HuH-7.5 (cell line): ENCODE measurements at places on chromosomes 7 and 10.

DNA sequence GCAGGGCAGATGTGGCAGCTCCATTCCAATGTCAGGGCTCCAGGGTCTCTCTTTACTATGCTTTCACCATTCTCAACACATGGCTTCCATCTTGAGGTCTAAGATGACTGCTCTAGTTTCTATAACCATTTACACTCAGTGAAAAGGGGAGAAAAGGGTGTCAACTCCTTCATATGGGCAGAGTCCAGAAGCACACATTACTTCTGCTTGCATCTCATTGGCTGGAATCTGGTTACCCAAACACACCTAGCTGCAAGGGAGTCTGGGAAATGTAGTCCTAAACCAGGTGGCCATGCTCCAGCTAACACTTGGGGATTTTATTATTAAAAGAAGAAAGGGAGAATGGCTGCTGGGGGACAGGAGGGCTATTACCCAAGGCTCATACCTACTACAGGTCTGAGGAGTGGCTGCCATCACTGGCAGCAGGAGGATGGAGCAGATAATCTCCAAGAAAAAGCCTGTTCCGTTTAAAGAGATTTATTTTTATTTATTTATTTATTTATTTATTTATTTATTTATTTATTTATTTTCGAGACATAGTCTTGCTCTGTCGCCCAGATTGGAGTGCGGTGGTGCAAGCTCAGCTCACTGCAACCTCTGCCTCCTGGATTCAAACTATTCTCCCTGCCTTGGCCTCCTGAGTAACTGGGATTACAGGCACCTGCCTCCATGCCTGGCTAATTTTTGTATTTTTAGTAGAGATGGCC lies 29.1 kb upstream of the LBX1 start:
- DNase-seq: no peak

DNA sequence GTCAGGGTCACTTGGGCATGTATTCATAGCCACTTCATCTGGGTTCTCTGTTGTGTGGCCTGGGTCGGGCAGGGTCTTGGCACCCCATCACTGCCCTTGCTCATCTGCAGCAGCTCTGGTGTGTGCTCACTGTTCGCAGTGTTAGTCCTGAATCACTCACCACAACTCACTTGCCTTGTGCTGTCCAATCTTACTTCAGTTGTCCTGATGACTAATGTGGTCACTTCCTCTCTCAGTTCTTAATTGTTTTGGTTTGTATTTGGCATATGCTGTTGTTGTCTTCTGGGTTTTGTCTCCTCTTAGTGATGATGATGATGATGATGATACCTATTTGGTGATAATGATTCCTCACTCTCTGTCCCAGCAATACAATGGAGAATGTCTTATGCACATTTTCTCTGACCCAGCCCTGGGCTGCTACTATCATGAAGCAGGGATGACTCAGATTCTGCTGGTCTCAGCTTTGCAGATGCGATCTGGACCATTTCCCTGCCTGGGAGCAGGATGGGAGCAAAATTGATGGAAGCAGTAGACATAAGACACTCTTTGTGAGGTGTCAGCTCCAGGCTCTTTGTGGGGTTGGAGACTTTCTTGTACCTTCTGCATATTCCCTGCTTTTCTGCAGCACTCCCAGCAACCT lies 17.0 kb downstream of the ADRA2A start:
- DNase-seq: no peak

DNA sequence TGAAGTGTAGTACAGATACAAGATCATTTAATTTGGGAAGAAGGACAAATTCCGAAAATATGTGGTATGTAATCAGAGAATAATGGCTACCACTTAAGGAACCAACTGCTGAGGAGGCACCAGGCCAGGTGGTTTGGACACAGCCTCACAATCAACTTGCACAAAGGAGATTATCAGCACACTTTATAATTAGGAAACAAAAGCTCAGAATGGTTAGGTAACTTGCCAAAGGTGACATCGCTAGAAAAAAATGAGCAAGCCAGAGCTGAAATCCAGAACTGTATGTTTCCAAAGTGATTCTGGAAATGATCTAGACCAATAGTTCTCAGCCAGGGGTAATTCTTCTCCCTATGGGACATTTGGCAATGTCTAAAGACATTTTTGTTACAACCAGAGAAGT lies 36.6 kb downstream of the ERCC6 start:
- DNase-seq: no peak

DNA sequence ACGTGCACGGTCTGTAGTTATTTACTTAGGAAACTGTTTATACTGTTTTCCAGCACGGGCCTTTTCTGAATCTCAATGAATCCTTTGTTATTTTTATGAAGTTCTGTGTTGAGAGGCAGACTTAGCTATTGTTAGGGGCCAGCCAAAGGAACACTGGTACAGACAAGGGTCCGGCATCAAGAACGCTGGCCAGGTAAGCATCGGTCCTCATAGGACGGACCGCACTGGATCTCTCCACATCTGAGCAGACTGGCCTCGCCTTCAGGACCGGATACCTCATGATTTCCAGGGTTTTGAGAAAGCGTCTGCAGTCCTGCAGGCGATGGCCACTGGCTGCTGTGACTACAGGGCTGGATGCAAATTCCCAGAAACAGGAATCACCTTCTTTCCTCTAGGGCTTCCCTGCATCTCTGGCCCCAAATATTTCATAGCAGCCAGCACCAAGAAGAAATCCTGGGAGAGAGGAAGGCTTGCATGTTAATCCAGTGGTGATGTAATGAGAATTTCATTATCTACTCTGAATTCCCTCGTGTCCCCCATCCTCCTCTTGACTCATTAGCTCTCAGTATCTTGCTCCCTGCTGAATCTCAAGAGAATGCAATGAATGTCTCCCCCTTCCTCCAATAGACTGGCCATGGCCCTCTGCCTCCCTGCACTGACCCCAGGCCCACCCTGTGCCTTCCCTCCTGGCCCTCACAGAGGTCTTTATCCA lies 325.4 kb upstream of the NPVF start:
- DNase-seq: no peak

- DNase-seq: no peak
Measured at GRCh38 chr10:61990761-61991135, 89.2 kb downstream of the ARID5B start.

DNA sequence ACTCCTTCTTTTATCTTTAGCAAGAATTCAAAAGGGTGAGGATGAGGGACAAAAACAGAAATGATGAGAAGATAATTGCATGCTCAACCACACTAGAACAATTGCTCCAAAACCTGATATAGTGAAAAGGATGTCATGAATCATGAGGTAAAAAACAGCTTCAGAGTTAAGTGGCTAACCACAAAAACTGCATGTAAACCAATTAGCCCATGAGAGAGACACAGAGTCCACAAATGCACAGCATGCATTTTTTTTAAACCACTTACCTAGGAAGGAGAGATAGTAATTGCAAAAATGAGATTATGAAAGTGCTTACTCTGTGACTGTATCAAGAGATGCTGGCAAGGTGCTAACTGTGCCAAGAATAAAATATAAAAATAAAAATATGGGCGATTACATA lies 132.9 kb downstream of the MBL2 start:
- no peak for DNase-seq

DNA sequence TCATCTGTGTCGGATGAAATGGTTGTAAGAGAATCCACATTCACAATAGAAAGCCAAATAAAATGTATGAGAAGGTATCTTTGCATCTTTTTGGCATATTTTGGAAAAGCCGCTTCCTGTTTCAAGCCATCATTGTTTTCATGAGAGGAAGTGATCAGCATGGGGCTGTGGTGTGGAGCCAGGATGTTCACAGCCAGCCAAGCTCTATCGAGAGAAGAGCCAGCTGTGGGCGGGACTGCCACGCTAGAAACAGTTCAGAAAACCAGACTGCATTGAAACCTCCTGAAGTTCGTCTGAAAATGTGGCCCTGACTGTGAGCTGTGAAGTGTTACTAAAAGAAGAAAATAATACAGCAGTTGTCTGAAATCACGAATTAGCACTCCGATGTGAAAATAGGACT lies 21.2 kb upstream of the NPS start:
- DNase-seq: no peak

GRCh38 chr7:111041577-111041976 lies 49.4 kb upstream of the LRRN3 start:
- no peak for DNase-seq

GRCh38 chr10:78353636-78354035 lies 320.0 kb downstream of the RPS24 start:
- no peak for DNase-seq

- DNase-seq: peak; percentile 19
Measured at GRCh38 chr7:108146070-108146842, 16.1 kb upstream of the LAMB4 start.

- no peak for DNase-seq
Measured at GRCh38 chr7:4742051-4742573, 33.3 kb upstream of the AP5Z1 start.

DNA sequence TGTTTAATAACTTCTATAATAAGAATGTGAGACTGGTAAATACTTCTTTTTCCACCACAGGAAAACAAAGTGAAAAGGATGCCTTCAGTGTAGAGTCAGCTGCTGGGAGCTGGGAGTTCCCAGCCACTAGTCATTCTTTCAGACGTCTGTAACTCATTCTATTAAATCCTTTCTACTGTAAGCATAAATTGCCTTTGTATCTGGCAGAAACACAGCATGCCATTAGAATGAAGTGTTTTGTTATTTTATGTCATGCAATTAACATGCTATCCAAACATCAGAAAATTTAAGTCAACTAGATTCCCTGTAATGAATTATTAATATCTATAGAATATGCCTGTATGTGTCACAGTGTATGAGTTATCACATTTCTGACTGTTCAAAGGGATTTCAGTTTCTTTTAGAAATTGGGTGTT lies 14.3 kb downstream of the BPGM start:
- DNase-seq: no peak

- DNase-seq: no peak
Measured at GRCh38 chr7:21260939-21261338, 166.9 kb upstream of the SP4 start.

GRCh38 chr10:7527468-7527867 lies 116.6 kb upstream of the SFMBT2 start:
- no peak for DNase-seq

GRCh38 chr10:19815731-19816410 lies 361 bp upstream of the PLXDC2 start:
- no peak for DNase-seq

GRCh38 chr10:128059266-128059981 lies 66.8 kb downstream of the MKI67 start:
- no peak for DNase-seq

DNA sequence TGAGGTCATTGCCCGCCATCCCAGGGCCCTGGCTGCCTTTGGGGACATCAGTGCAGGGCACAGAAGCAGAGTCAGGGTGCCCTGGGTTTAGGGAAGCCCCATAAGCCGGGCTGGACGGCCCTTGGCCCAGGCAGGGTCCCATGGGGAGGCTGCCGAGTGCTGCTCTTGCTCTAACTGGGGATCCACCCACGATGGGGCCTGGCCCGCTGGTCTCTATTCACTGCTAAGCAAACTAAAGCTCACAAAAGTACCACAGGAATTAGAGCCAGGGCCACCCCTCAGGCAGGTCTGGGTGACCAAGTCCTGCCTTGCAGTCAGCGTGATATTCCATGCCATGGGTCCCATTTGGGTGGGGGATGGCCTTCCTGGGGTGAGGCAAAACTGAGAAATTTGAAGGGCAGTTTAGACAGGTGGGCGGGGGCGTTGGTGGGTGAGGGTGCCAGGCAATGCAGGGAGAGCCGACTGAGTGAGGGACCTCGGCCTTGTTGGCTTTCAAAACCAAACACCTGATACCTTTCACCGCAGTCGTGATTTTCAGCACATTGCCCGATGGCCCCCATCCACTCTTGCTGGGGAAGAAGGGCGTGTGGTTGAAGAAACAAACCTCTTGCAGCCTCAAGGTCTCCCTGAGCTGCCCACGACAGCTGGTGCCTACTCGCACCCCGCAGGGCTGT lies 92.8 kb upstream of the PPIF start:
- DNase-seq: no peak

DNA sequence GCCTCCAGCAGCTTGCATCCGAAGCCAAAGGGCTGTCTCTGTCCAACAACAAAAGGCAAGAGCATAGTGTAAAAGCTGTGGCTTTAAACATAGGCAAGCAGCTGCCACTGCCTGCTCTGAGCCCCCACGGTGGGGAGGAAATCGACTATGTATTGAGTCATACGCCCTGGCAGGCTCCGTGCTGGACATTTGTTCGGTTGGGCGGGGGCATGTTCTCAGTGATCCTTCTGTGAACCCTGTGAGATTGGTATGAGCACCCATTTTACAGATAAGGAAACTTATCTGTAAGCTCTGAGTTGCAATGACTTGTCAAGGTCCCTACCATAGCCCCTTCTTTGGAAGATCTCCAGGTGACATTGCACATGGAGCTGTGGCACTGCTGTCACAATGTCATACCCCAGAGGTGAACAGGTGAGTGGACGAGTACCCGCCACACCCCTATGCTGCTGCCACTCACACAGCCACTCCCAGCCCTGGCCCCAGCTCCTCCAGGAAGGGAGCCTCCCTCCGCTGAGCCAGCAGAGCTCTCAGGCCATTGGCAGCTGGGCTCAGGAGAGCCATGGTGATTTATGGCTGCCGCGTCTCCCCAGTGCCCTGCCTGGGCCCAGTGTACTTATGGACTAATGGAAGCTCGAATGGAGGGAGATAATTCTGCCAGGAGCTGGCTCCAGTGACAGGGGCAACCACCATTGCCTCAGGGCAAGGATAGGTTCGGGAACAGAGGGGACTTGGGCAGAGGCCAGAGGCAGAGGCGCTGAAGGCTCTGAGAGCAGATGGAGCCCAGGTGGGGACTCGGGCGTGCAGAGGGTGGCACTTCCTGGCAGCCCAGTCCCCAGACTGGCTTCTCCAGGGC lies 43.7 kb downstream of the UNC5B start:
- no peak for DNase-seq

DNA sequence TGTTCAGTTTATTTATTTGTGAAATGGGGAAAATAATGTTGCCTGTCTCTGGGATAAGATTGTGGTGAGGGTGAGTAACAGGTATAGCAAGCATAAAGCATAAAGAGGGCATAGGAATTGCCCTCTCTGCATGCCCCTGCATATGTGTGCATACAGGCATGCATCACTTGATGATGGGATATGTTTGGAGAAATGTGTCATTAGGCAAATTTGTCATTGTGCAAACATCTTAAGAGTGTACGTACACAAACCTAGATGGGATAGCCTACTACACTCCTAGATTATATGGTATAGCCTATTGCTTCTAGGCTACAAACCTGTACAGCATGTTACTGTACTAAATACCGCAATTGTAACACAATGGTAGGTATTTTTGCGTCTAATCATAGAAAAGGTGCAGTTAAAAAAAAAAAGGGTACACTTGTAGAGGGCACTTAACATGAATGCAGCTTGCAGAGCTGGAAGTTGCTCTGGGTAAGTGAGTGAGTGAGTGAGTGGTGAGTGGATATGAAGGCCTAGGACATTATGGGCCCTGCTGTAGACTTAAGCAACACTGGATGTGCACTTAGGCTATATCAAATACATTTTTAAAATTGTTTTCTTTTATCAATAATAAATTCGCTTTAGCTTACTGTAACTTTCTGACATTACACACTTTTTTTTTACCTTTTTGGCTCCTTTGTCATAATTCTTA lies 386.5 kb upstream of the ANKRD30A start:
- DNase-seq: no peak

DNA sequence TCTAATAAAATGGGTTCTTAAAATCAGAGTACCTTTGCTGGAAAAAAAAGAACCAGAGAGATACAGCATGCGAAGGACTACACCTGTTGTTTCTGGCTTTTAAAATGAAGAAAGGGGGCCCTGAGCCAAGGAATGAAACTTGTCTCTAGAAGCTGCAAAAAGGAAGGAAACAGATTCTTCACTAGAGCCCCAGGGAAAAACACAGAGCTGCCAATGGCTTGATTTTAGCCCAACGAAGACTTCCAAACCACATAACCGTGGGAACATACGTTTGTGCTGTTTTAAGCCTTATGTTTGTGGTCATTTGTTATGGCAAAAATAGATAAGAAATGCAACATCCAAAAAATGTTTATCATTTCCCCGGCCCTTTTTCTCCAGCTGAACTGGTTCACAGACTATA lies 780.0 kb downstream of the SORCS1 start:
- DNase-seq: no peak
